ENCODE measurements at places on chromosomes 3 and 15.

DNA sequence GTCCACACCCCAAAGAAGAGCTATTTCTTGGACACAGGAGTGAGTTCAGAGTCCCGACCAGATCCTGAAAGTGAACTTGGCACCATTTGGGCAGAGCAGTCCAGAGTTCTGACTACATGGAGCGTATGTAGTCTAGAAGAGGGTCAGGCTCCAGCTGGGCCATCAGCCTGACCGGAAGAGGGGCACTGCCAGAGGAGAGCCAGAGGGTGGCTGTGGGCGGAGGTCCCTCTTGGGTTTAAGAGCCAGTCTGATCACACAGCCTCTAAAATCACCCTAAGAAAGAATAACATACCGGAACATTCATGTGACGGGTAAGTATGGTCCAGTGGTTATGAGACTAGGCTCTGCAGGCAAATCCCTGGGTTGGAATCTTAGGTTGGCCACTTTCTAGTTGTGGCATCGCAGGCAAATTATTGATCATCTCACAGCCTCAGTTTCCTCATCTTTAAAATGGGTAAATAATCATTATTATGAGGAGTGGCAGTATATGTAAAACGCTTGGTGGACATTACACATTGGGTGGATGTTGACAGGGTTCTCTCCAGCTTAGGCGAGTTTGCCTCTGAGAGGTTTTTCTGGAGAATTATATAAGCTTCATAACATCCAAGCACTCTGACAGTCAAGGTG lies 2.1 kb upstream of the RAP2B start:
- no peak for DNase-seq

GRCh38 chr3:174020156-174020555 lies 622.6 kb downstream of the NLGN1 start:
- no peak for DNase-seq

- no peak for DNase-seq
These were observed 15.4 kb downstream of the DLG1 start for GRCh38 chr3:197283045-197283444.

- DNase-seq, result no peak
These were observed 188.9 kb upstream of the P2RY1 start for GRCh38 chr3:152646004-152646403.

GRCh38 chr15:93362821-93363220 lies 273.8 kb upstream of the RGMA start:
- DNase-seq, result no peak

DNA sequence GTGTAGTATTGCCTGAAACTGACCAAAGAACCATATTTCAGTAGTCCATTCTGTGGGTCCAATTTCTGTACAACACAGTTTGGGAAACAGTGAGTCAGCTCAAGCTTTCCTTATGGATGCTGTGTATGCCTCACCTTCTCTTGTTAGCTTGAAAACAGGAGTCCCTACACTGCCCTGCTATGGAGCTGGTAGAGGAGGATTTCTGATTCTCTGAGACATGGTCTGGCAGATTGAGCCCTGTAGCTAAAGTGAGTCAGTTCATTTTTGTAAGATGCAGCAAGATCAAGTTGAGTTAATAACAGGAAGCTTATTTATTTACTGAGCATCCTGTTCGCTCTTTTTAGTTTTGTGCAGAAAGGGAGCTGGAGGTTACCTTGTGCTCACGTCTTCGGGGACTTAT lies 424.1 kb upstream of the RBMS3 start:
- DNase-seq, result no peak
